ENCODE measurements at places on chromosomes 2 and 18.

DNA sequence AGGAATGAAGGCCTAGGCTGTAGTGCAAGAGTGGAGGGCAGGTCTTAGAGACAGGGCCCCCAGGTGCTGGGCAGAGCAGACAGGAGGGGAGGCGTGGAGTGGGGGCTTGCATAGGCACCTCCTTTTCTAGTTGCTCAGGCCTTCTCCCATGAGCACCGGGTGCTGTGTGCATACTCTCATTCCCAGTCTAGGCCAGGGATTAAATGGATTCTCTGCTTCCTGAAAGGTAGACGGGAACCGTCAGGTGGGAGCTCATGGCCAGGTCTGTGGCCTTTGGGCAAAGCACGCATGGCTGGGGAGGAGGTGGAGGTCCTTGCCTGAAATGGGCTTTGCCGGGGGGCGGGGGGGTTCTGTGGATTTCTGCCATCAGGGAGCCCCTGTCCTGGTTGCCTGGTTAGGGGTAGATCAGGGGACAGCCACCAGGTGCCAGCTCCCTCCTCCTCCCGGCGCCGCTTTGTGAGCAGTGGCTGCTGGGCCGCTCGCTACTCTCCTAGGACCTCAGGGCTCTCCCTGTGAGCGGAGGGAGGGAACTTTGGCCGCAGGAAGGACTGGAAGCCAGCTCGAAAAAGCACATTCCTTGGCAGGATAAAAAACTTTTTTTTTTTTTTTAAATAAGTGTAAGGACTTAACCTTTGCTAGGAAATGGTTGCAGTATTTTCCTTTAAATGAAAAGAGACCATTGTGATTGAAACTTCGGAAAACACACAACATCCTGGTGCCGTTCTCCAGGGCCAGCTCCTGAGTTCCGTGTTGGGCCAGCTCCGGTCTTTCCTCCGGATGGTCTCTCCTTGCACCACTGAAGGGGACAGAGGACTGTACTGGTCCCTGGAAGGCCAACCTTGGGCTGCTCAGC lies 82.8 kb upstream of the HAAO start:
- DNase-seq = no peak

GRCh38 chr2:237572742-237573101 lies 6.3 kb downstream of the PRLH start:
- DNase-seq = no peak

DNA sequence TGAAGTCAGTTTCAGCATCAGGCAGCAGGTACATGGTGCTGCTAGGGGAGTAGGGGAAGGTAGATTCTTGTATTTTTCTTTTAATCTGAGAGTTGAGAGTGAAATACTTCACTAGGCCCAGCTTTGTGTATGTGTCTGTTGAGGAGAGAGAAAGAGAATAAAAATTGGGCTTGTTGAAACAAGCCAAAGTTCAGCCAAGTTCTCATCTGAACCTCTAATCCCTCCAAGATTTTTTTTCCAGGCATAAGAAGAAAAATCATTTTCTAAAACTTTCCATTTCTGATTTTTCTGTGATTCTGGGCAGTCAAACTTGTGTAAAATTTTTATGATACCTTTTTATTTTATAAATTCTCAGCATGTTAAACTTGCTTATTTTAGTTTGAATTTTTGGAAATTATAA lies 55.6 kb downstream of the PTPRM start:
- DNase-seq = no peak

GRCh38 chr18:44079606-44080005 lies 601.1 kb upstream of the SETBP1 start:
- no peak for DNase-seq

GRCh38 chr2:135909976-135910375 lies 33.7 kb upstream of the MCM6 start:
- no peak for DNase-seq

DNA sequence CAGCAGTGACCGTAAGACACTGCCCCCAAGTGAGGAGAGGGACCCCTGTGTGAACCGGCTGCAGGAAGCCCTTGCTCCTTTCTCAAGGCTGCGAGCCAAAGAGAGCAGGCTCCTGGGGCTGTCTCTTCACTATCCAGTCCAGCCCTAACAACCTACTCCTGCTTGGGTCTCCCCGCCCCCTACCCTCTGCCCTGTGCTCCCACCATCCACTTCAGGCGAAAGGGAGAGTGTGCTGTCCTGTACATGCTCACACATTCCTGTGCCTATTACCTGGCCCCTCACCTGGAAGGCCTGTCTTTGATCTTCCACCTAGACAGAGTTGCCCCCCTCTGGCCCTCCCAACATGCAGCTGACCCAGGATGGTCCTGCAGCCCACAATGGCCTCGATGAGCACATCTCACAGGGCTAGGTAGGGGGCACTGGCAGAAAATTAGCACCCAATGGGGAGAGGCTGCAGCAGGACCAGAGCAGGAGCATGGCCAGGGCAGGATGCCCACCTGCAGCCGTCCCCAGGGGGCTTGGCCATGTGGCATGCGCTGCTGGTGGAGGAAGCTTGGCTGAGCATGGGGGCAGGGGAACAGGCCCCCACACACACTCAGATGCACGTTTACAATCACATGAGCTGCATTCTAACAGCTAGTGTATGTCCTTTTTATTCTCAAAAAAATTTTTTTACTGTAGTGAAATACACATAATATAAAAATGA lies 93.5 kb downstream of the POLR1A start:
- DNase-seq = no peak

- no peak for DNase-seq
Measured at GRCh38 chr2:136093583-136093982, 24.4 kb downstream of the CXCR4 start.
